ENCODE measurements at places on chromosomes 1 and 21. TPM values are rescaled to one million over a fixed set of nuclear protein-coding genes. Genes with fewer than 3 reads are reported as not detected.

Gene CAPN2
- 353 TPM for total RNA-seq

Gene ZDHHC18
- 5.0 TPM for total RNA-seq

Gene AMY1B
- not detected for total RNA-seq

Gene DTL
- 0.26 TPM for total RNA-seq

Gene FBLIM1
- total RNA-seq: 72.4 TPM

Gene CGN
- total RNA-seq: 4.2 TPM

Gene DCDC2B
- total RNA-seq: not detected

Gene COX20
- 9.0 TPM for total RNA-seq

Gene DMRTA2
- total RNA-seq: 4.2 TPM
